ENCODE measurements at places on chromosomes 13 and 19.

GRCh38 chr13:66888698-66889097, 341.4 kb downstream of the PCDH9 start:
- no peak for DNase-seq

DNA sequence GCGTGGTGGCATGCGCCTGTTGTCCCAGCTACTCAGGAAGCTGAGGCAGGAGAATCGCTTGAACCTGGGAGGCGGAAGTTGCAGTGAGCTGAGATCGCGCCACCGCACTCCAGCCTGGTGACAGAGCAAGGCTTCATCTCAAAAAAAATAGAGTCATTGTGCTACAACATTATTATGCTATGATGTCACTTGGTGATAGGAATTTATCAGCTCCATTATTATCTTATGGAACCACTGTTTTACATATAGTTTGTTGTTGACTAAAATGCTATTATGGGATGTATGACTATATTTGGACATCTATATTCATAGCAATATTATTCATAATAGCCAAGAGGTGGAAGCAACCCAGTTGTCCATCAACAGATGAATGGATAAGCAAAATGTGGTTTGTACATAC, 26.4 kb upstream of the SLC7A1 start:
- no peak for DNase-seq

DNA sequence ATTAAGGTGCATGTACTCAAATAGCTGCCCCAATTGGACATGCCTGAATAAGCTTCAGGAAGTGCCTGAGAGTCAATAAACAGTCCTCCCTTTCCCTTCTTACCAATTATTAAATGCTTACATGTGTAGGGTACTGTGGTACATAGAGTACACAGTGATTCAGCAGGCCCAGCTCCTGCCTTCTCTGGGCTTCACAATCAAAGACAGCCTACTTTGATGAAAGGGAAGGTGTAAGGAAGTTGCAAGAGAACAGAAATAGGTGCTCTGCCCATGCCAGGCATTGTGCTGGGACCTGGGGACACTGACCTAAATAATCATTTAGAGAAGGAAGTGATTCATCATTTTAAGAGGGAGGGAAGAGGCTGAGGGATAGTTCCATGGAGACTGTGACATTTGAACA, 17.2 kb downstream of the FRY start:
- DNase-seq, result no peak

DNA sequence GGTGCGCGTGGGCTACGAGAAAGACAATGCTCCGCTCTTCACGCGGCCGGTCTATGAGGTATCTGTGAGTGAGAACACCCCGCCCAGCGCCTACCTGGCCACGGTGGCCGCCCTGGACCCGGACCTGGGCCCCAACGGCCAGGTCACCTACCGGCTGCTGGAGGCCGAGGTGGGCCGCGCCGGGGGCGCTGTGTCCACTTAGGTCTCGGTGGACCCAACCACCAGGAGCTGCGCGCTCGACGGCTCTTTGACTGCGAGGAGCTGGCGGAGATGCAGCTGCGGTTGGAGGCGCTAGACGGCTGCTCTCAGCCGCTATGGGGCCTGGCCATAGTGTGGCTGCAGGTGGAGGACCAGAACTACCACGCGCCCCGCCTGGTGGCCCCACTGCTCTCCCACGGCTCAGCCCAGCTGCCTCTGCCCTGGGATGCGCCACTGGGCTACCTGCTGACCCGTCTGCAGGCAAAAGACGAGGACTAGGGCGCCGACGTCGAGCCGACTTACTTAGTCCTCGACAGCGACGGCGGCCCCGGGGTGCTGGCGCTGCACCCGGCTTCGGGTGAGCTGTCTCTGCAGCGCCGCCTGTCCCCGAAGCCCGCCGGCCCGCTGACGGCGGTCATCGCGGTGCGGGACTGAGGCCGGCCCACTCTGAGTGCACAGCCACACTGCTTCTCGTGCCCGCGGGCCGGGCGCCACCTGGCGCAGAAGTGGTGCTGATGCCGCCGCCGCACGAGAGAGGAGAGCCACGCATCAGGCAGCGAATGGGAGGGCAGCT, 173.0 kb downstream of the OLFM4 start:
- DNase-seq, result no peak

DNA sequence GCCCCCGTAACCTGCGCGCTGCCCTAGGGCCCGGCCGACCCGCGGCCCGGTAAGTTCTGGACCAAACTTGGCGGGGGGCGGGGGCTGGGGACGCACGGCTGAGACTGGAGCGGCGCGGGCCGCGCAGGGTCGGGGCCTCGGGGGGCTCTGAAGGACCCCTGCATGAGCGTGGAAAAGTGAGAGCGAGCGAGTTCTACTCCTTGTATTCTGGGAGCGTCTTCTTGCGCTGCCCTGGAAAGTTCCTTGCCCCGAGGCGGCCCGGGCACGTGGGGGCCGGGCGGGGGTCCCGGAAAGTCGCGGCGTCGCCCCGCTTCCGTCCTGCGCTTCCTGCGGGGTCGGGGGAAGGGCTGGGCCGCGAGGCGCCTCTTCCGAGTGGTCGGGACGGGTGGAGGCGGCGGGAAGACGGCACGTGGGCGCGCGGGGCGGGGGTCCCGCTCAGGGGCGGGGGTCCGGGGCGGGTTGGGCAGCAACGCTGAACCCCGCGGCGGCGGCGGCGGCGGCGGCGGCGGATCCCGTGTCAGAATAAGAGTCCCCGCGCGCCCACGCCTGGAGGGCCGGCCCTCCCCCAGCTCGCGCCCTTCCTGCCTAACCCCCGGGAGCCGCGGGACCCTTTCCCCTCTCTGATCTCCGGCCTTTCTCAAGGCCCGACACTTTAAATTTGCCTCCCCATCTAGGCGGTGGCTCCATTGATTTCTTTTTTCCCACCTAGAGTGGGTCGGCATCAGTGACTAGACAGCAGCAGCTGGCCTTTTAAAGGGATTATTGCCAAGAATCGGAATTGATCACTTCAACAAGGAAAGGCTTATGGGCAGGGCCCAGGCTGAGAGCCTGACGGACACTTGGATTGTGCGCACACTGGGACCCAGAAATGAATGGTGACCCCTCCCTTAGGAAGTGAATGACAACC, 749 bp downstream of the GATAD2A start:
- peak; percentile 55 for DNase-seq

GRCh38 chr19:35514282-35514809, 897 bp upstream of the DMKN start:
- DNase-seq, result no peak

DNA sequence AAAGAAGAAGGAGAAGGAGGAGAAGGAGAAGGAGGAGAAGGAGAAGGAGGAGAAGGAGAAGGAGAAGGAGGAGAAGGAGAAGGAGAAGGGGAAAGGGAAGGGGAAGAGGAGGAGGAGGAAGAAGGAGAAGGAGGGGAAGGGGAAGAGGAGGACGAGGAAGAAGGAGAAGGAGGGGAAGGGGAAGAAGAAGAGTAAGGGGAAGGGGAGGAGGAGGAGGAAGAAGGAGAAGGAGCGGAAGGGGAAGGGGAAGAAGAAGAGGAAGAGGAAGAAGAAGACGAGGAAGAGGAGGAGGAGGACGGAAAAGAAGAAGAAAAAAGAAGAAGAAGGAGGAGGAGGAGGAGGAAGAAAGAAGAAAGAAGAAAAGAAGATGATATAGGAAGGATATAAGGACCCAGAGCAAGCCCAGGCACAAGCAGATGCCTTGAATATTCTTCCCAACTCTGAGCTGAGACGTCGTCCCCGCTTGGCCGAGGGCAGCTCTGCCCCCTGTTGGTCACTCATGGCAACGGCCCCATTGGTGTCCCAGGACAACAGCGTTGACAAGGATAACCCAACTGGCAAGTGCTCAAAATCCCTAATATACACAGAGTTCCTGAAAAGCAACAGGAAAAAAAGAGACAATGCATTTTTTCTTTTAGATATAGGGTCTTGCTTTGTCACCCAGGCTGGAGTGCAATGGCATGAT, 30.6 kb upstream of the IGSF23 start:
- peak; percentile 17 for DNase-seq

GRCh38 chr19:7924241-7924640, 1.7 kb downstream of the CTXN1 start:
- DNase-seq, result no peak

DNA sequence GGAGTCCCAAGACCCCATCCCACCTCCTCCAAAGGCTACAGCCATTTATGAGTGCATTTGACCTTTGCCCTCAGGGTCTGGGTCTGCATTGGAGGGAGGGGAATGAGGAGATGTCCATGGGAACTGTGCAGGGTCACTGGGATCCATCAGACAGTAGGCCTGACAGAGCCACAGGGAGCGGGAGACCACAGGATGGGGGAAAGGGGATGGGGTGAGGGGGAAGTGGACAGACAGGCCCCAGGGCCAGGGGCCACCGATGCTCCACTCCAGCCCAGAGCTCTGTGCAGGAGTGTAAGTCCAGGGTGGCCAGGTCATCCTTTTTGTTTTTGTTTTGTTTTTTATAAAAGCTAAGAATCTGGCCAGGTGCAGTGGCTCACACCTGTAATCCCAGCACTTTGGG, 82.5 kb downstream of the CHST8 start:
- no peak for DNase-seq

GRCh38 chr13:28099396-28100149, 803 bp downstream of the FLT3 start:
- DNase-seq, result no peak

- DNase-seq, result no peak
Measured at GRCh38 chr13:68850160-68850559, 1257.5 kb upstream of the ATXN8OS start.

DNA sequence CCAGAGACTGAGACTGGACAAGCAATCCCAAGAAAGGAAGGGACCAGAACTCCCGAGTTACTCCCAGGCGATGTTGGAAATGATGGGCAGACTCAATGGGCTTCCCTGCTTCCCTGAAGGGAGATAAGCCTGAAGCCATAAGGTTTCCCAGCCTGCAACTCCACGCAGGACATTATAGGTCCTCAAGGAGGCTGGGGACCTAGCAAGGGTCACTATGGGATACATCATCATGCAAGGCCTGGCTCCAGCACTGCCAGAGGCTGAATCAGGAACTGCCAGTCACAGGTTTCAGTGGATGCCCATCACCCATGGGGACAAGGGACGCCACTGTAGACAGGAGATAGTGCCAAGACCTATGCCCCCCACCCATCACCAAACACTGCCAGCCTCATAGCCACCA, 338.7 kb downstream of the IRS2 start:
- no peak for DNase-seq

- no peak for DNase-seq
Measured at GRCh38 chr13:101916775-101917474, 464.4 kb downstream of the ITGBL1 start.

- peak; percentile 83 for DNase-seq
Measured at GRCh38 chr19:53537521-53538377, at the start of gene ZNF331. Gene ZNF331, plus strand, starts transcription at chr19:53538145. Its CDS starts 31,232 bp downstream, at chr19:53569377.

GRCh38 chr13:40402931-40403431, 263.5 kb downstream of the FOXO1 start:
- DNase-seq, result no peak

GRCh38 chr13:100921139-100921538, 246.5 kb upstream of the TMTC4 start:
- no peak for DNase-seq

GRCh38 chr19:33878910-33879810, 82.5 kb downstream of the KCTD15 start:
- DNase-seq, result no peak

- DNase-seq, result no peak
Measured at GRCh38 chr19:43720936-43721335, 5.1 kb downstream of the IRGC start.

- no peak for DNase-seq
Measured at GRCh38 chr13:74706801-74707200, 572.6 kb upstream of the KLF12 start.

DNA sequence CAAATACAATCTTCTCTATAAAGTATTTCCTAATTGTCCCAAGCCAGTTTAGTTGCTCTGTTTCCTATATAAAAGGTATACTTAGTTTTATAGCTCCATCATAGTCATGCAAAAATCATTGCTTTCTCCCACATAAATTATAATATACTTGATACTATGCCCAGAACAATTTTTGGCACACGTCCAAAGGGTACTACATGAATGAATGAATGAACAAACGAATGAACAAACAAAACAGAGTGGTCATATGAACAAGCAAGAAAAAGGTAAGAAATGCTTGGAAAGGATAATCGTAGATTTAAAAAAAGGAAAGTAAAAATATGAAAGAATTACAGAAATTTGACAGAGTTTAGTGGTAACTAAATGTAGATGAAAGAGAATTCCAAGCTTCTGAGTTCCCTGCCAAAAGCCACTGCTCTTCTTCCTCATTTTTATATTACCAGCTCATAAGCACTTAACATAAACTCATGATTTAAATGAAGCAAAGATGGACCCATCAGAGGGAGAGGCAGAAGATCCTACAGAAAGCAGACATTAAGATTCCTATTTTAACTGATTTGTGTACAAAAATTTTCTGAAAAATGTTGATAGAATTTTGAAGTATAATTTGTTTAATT, 123.2 kb downstream of the ENOX1 start:
- no peak for DNase-seq

- no peak for DNase-seq
Measured at GRCh38 chr19:1062387-1063029, 4.5 kb upstream of the ARHGAP45 start.

- no peak for DNase-seq
Measured at GRCh38 chr19:17684256-17684655, 3.9 kb downstream of the UNC13A start.

DNA sequence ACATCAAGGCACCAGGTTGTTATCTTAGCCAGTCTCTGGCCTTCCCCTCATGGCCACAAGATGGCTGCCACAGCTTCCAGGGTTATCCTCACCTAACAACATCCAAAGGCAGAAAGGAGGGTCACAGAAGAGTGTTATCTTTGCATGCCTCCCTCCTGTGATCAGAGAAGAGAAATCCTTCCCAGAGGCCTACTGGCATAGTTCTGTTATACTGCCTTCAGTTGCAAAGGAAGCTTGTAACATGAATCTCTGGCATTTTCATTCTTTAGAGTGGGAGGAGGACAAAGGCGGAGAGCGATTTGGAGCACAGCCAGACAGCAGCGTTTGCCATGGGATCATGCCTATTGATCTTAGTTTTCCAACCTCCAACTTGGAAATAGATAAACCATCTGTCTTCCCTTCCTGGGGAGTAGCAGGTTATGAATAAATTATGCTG, 135.7 kb downstream of the DNAJC15 start:
- no peak for DNase-seq

DNA sequence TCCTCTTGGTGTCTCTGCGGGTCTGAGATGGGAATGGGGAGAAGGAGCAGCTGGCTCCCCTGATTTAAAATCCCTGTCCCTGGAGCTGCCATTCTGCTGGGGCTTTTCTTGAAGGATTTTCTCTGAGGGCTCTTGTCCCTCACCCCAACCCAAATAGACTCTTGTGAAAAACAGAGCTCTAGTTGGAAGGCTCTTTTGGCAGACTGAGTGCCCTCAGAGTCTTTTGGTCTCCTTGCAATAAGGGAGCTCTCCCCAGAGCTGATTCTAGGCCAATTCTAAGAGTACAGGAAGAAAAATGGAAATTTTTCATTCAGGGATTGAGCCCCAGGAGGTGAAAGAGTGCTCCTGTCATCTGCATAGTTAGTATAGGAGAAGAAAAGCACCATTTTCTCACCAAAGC, 238.3 kb downstream of the COG6 start:
- no peak for DNase-seq

All from RPMI8226 (cell line).